ENCODE measurements at places on chromosomes 16 and 17. TPM values are rescaled to one million over a fixed set of nuclear protein-coding genes. Genes with fewer than 3 reads are reported as not detected.

OSGIN1 gene
- 5.9 TPM for total RNA-seq

DNA sequence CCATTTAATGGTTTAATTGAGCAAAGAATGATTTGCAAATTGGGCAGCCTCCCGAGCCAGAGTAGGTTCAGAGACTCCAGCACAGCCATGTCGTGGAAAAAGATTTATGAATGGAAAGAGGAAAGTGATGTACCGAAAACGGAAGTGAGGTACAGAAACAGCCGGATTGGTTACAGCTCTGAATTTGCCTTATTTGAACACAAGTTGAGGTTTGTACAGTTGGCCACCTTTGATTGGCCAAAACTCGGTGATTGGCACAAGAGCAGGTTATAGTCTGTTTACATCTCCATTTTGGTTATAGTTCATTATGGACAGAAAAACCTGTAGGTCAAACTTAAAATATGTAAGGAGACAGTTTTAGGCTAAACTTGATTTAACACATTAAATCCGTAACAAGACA is 44.5 kb downstream of the TENT4B start:
- no peak for DNase-seq

GRIN2C gene
- 4.7 TPM for total RNA-seq

DNA sequence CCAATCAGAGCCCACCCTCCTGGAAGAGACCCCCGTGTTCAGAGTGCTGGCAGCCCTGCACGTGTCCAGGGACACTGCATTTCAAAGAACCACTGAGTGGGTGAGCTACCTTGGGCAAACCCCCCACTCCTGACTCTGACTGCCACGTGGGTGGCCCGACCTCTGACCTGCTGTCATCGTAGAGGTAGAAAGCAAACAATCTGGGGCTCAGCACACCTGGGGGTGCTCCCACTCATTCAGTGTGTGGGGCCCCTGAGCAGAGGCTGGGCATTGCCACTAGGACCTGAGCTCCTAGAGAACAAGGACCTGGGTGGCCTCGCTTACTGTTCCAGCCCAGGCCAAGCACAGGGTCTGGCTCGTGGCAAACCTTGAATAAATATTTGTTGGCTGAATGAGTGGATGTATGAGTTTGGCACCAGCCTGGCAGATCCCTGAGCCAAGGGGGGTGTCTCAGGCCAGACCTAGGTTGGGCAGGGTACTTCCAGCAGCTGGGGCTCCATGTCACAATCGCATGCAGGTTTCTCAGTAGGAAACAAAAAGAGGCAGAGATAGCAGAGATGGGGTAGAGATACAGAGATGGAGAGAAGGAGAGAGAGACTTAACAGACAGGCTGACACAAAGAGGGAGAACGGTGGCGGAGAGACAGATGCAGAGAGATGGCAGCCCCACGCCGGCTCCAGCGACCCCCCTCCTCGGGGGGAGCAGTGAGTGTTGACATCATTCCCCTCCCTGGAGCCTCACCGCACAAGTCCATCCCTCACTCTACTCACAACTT is 5.4 kb upstream of the DRC7 start:
- no peak for DNase-seq

PABPN1L gene
- total RNA-seq, result not detected

GRCh38 chr17:76569607-76570279 is 15.9 kb downstream of the ST6GALNAC2 start:
- no peak for DNase-seq

DNA sequence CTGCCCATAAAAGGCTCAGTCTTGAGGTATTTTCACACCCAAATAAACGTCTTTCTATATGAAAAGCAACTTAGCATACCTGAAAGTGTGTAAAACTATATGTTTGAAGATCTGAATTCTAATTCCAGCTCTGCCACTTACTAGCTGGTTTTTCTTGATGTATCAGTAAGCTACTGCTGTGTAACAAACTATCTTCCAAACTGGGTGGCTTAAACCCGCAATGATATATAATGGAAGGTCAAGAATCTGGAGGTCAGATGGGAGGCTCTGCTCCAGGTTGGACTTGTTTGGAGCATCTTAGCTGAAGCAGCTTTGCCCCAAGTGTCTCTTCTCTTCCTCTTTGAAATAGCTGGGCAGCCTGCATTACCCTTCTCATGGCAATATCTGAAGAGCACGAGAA is 164.3 kb upstream of the IRX5 start:
- DNase-seq, result no peak

GRCh38 chr17:72158895-72159885 is 38.4 kb downstream of the SOX9 start:
- no peak for DNase-seq

GRCh38 chr16:4693956-4694641 is 737 bp downstream of the NUDT16L1 start:
- no peak for DNase-seq

GRCh38 chr17:48562934-48563333 is 15.2 kb downstream of the HOXB4 start:
- no peak for DNase-seq

- no peak for DNase-seq
Measured at GRCh38 chr16:53876811-53877210, 172.9 kb downstream of the FTO start.

GRCh38 chr17:78641243-78641642 is 64.0 kb upstream of the DNAH17 start:
- DNase-seq, result no peak

GRCh38 chr16:12132850-12133440 is 156.4 kb downstream of the SNX29 start:
- no peak for DNase-seq

DNA sequence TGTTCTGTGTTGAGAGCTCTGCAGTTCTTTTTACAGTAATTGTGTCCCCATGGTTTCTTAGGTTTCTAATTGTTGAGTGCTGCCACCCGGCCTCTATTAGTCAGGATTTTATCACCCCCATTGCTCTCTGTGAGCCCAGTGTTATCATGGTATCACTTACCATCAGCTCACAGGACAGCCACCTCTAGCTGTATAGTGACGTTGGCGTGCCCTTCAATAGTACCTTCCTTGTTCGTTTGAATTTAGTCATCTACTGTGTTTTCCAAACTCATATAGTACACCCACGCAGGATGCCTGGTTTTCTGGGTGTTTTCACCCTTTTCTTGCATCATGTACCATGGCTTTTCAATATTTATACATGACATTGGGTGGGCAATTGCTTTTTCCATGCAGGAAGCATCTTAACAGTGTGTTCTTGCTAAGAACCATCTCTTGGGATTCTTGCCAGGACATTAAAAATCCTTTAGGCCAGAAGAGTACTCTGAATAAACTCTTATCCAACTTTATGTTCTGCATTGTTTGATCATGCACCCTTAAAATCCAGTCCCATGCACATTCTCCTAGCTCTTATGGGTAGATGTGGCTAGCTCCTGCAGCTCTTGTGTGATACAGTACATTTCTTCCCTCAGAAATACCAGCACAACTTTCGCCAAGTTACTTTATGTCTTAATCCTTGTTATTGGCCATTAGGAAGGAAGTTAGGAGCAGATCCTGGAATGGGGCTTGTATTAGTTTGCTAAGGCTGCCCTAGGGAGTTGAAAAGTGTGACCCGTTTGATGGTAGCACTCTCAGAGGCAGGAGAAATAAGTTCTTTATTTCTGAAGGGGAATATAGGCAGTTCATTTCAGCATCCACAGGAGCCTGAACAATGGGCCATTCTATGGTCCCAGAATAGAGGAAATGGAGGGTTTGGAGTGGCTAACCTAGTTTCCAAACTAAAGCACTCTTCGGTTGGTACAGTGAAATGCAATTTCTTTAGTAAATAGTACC is 11.3 kb upstream of the ABCA10 start:
- DNase-seq, result no peak

GAST gene
- not detected for total RNA-seq

DNA sequence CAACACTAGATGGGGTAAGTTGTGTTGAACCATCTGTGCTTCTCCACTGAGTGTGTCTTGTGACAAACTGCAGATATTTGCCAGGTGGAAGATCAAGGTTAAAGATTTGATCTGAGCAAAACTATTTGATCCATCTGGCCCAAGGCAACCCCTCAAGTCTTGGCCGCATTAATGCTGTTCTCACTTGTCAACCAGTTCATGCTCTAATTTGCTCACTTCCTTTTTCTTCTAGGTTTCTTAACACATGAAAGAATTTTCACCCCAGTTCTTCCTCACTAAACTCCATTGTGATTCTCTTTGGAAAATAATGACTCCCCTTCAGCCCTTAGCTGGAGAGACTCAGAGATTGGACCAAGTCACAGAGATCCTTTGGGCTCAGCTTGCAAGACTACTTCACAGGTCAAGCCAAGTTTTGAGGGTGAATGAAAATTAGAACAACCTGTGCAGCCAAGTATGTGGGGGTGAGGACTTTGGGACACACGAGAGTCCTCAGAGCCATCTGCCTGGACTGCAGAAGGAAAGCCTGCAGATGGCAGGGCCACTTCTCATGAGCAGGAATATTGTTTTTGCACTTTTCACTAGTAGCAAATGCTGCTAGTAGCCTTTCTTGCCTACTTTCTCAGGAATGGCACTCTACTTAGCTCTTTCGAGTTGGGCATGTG is 166.5 kb downstream of the AXIN2 start:
- DNase-seq, result no peak

Data from omental fat pad (tissue), 4 donors.